ENCODE measurements at places on chromosomes 4 and X.
A peak's percentile ranks its signal among the peaks of the same experiment; 100 is the strongest.

- DNase-seq: no peak
Observed at GRCh38 chrX:107823456-107823855, 2.2 kb upstream of the MID2 start.

DNA sequence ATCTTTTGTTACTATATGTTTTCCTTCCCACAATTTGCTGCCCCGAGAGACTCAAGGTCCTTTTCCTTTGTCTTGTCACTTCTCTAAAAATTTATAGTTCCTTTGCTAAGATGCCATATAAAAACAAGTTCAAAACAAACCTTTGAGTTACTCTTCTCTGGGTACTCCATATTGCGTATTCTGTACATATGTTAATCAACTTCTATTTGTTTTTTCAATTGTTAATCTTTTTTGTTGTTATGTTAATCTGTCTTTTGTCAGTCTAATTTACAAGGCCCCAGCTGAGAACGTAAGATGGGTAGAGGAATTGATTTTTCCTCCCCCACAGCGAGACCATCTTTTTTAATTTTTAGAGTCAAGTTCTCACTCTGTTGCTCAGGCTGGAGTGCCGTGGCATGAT is 7.2 kb upstream of the PPEF2 start:
- DNase-seq: no peak

- peak; percentile 91 for DNase-seq
Observed at GRCh38 chr4:48016141-48017107, at the start of the genes CNGA1 and NIPAL1. Gene CNGA1, minus strand, starts transcription at chr4:48016681. Its CDS starts 63,992 bp downstream, at chr4:47952689. Gene NIPAL1, plus strand, starts transcription at chr4:48016772. Its CDS starts 68 bp downstream, at chr4:48016840.

DNA sequence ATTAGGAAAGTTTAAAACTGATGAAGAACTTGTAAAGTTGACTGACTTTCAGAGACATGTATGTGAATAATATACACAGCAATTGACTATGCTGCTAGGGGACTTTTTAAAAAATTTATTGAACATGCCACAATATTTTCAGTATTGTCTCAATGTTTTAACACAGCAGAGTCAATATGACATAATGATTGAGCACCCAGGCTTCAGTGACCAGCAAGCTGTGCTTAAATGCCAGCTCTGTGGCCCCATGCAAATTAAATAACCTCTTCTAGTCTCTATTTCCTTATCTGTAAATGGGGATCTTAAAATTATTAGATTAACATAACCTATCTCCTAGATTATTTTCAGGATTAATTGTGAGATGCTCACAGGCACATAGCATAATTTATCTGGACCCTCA is 56.8 kb upstream of the TXK start:
- DNase-seq: no peak

DNA sequence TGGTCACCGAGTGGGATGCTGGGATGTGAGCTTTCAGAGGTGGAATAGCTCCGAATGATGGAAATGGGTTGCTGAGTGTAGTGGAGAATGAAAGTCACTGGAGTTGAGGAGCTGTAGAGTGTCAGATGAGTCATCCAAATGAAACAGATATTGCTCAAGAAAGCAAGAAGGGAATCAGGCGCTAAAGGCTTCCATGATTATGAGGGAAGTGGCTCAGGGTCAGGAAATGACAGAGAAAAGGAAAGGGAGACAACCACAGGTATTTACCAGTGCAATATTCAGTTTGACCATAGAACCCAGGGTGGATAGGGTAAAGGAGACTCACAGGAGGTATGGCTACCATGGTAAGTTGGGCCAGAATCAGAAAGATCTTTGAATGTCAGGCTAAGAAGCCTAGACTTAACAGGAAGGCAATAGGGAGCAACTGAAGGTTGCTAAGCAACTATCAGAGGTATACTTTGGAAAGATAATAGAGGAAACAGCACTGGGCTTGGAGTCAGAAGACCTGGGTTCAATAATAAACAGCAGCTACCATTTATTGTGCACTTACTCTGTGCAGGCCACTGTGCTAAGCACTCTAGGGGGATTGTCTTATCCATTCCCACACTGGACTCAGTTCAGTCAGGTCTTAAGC is 11.7 kb downstream of the LAS1L start:
- DNase-seq: no peak

GRCh38 chrX:120755066-120755846 is 120.4 kb downstream of the CT47B1 start:
- DNase-seq: no peak

- DNase-seq: no peak
Observed at GRCh38 chr4:176999935-177000543, 207.3 kb upstream of the VEGFC start.

DNA sequence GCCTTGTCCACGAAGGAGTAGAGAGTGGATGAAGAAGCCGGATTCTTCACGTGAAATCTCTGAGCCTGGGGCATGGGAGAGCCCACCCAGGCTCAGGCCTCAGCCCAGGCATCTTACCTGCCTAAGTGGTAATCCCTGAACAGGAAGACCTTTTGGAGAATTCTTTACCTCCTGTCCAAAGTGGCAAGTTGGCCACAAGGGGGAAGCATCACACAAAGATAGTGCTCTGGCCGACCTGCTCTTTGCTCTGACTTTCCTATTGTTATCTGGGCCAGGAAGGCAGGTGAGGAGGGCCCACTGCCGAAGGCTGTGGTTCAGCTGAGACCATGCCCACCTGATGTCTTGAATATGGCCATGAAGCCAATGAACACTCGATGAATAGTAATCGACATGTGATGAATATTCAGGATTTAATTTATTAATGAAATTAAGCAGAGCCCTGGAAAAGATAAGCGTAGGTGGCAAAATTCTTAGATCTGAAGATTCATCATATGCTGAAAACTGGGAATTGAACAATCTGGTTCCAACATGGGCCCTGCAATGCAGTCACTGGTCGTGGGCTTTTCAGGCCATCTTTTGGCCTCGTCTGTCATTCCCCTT is 93.8 kb downstream of the PDGFRA start:
- no peak for DNase-seq

DNA sequence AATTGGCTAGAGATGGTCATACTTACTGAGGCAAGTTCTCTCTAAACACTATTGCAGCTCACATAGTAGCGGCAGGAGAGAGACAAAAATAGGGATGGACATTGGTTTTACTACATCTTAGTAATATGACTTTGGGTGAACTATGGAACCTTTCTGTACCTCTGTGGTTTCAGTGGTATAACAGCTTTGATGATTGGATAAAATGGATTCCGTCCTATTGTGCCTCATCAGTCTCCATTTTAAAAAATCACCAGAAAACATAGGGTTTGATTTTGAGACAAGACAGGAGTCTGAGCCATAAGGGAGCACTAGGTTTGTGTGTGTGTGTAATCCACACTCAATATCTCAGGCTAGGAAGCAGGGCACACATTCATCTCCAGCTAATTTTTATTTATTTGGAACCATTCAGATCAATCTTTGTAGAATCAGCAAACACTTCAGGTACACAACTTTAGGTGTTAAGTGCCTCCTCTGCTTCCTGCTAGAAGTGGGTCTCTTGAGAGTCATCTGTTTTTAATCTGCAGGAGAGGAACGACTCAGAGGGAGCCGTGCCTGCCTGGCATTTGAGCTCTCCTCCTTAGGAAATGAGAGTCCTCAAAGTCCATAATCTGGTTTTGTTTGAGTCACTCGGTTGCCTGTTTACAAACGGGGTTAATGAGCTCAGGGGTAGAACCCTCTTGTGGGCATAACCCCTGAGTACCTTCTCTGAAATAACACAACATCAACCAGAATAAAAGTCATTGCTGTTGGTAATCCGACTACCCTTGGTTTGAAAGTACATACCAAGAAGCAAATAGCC is 238.5 kb upstream of the BOD1L1 start:
- no peak for DNase-seq

GRCh38 chrX:65720381-65720964 is 53.0 kb downstream of the MSN start:
- DNase-seq: no peak

- no peak for DNase-seq
Observed at GRCh38 chr4:100590325-100590724, 72.5 kb upstream of the EMCN start.

DNA sequence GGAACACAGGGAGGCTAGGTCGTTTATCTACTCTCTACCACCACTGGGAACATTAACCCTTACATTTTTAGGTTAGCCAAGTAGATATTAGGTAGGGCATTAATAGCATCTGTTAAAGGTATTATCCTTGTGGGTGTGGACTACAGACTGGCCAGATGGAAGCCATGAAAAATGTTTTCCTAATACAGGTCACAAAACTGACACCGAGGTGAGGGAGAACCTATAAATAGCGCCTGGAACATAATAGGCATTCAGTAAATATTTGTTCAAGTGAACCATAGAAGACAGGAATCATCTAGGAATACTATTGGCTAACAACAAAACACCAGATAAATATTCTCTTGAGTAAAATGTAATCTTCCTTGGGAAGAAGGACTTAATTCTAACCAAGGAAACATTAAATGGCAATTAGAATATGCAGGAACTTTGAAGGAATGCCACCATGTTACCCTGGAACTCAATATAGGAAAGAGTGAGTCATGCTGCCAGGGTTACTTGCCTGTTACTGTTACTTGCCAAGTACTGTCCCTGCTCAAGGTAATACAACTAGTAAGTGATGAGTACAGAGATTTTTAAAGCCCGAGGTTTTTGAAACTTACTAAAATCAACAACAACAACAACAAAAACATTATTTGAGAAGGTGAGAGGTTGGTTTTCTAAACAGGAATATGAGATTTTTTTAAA is 79.0 kb downstream of the SOX3 start:
- DNase-seq: no peak

- no peak for DNase-seq
Observed at GRCh38 chrX:132834109-132834508, 124.3 kb downstream of the HS6ST2 start.

DNA sequence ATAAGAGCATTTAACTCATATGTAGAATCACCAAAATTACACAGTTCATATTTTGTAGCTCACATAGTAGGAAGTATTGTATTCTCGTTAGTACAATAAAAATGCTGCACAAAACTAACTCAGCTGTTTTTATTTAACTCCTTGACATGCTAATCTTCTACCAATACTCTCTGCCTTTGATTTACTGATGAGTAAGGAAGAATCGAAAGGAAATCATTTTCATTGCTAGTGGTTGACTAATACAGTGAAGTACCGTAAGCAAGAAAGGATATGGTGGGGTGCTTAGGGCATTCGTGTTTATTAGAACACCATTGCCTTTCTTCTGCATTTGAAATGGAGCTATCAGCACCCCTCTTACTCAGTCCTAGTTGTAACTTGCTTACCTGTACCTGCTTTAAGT is 1239.1 kb upstream of the TENM3 start:
- DNase-seq: no peak

GRCh38 chrX:41785685-41786084 is 61.7 kb downstream of the GPR82 start:
- DNase-seq: no peak

- DNase-seq: no peak
Observed at GRCh38 chrX:118239913-118240698, 105.8 kb upstream of the WDR44 start.

DNA sequence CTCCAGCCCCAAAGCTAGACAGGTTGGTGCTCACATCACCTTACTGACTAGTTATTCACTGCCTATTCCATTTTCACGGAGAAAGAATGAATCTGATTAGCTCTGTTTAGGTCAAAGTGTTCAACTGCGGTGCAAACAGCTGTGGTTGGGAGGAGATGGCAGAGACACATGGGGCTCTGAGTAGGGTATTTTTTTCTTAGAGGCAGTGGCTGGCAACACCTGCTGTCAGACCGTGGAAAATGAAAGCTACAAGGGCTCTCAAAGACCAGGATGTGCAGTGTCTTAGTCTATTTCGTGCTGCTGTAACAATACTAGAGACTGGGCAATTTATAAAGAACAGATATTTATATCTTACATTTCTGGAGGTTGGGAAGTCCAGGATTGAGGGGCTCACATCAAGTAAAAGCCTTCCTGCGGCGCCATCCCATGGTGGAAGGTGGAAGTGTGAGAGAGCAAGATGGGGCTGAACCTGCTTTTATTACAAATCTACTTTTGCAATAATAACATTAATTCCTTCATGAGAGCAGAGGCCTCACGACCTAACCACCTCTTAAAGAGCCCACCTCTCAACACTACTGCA is 10.6 kb downstream of the NYX start:
- no peak for DNase-seq

DNA sequence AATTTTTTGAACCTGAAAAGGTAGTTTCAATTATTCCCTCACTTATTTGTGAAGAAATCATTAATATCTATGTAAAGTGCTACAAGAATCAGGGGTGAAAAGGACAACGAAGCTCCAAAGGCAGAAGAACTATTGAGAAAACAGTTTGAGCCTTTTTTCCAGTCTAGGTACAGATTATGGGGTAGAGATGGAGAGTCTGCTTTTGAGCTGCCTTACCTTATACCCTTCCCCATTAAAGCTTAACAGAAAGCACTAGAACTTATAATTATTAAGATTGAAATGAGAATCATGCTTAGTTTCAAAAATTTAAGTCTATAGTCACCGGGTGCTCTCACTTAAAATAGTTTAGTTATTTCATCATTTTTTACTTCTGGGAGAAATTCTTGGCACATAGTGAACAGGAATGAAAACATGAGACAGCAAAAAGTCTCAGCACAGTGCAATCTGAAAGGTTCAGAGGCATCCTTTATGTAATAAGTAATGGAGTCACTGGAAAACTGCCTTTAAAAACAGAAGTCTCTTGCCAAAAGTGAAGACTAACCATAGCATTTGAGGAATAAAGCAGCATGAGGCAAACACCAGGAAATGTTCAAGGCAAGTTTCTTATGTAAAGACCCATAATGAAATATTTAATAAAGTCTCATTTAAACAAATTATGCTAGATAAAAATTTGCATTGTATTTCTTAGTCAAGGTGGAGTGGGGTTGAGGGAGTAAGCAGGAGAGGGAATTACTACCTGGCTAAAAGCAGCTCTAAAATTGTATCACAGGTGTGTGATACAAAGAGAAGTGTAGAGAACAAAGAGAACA is 5.1 kb upstream of the DCLK2 start:
- DNase-seq: no peak

DNA sequence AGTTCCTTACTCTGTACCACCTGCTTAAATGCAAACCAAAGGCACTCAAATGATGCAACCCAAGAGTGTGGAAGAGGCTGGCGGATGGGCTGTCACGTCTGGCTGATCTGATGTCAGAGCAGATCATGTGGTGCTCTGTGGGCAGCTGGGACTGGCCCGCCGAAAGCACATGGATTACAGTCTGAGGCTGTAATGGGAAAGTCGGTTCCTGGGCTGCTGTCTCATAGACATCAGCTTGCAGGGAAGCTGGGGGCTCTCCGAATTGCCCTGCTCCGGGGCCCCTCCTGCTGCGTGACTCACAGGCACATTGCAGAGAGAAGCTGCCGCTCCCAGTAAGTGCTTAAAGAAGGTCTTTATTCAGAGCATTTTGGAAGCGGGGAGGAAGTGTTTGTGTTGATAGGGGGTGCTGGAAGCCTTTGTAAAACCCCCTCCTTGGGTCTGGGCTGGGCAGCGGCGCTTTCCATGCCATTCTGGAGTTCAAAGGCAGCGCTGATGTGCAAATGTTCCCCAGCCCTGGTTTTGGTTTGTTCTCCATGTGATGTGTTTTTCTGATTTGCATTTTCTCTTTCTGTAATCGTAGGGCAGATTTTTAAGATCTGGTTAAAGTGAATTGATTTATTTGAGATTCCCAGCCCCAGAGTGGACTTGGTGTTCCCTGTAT is 181.1 kb downstream of the LARP7 start:
- DNase-seq: peak; percentile 79

GRCh38 chrX:125791787-125792186 is 374.3 kb downstream of the DCAF12L2 start:
- DNase-seq: no peak

Measured in spleen (tissue), 13 donors.